Renal pelvis (tissue), 12 donors: ENCODE measurements at places on chromosomes 12 and 14. TPM values are rescaled to one million over a fixed set of nuclear protein-coding genes. Genes with fewer than 3 reads are reported as not detected.

PZP gene
- 0.56 TPM for polyA plus RNA-seq

DNA sequence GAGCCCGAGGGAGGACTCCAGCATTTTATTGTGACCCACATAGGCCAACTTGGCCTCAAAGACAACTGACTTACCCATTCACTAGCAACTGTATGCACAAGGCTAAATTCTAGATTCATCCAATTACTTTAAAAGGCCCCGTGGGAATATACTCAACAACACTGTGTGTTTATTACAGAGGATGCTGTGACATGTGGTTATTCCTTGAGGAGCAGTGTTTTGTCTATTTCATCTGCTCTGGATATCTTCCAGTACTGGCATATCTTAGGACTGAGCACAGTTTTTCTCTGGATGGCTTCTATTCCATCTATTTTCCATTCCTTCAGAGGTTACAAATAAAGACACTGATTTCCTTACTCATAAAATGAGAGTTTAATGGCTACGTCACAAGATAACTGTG, 87.2 kb upstream of the KRAS start:
- no peak for DNase-seq

SLC41A2 gene
- polyA plus RNA-seq, result 4.9 TPM

DNA sequence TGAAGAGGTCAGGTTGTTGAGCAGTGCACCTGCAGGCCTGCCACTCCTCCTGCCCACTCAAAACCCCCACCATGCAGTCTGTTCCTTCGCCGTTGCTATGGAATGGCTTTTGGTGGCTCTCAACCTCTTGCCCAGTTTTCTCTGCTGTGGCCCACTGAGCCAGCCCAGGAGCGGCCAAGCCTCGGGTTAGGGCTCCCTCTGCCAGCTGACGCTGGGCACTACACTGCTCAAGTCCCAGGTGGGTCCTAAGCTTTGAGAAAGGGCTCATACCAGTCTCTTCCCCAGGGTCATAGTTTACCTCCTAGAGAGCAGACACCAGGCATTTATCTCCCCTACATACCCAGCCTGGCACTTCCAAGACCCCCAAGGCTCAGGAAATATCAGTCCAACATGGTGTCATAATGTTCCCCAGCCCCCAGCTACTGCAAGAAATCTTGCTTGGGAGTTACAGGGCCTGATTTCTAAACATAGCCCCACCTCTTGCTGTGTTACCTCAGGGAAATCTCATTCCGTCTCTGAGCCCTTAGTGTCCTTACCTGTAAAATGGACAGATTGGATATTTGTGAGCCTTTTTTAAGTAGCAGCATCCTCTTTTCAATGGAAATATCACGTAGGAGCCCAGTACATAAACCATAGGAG, 59.4 kb downstream of the TSPAN11 start:
- DNase-seq, result peak; percentile 41

GRCh38 chr14:38125481-38126037, 82.1 kb upstream of the SSTR1 start:
- peak; percentile 75 for DNase-seq

DNA sequence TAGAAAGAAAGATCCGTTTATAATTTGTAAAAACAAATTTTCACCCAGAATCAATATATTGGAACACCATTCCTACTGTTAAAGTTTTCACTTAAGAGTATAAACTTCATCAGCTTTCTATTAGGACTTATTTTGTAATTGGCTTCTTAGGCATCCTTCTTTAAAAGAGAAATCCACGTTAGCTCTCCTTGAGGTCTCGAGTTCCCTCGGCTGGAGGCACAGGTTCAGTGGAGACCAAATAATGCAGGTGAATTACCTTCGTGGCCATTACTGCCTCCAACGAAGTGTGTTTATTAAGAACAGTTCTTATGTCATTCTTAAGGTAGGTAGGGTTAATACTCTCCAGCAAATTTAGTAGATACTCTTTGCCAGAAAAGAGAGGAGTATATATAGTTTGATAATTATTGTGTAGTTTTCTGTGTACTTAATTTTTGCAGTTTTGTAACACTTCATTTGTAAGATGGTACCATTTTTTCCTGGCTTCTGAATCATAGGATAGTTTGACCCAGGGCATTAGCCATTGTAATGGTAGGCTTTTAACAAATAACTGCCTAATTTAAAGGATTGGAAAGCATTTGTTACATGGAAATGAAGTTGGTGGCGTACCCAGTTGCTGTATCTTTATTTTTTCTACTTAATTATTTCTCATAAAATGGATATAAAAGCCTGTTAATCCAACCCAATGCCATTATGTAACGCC, 2.2 kb downstream of the CALM1 start:
- no peak for DNase-seq

ATF7 gene
- 47.4 TPM for polyA plus RNA-seq

ING4 gene
- 119 TPM for polyA plus RNA-seq

GRCh38 chr14:75318353-75318752, 39.7 kb downstream of the FOS start:
- DNase-seq, result no peak

CCDC175 gene
- polyA plus RNA-seq, result 0.60 TPM

DNA sequence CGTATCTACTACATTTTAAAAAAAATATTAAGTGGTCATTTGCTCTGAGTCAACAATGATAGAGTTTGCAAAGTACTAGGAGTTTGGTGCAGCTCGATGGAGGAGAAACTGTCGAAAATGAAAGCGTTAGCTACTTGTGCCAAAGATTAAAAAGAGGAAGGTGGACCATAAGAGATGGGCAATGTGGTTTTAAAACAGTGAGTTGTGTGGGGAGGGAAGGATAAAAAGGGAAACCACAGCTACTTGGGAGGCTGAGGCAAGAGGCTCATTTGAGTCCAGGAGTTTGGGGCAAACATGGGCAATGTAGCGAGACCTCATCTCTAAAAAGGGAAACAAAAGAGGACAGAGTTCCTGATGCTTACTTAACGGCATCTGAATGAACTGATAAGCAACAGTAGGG, 18.2 kb upstream of the STRAP start:
- DNase-seq, result no peak

DNA sequence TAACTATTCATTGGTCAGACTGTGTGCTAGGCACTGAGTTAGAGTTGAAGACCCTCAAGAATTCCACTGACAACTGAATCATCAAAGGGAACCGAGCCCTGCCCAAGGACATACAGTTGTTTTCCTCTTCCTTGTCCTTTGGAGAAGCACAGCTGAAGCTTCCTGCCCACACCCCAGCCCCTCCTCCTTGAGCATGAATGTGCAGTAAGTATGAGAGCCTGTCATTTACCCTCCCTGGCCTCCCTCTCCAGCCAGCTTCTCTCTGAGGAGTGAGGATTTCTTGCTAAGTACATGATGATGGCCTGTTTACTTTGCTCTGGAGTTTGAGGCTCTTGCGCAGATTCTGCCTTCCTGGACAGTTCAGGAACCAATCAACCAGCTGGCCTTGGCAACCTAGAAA, 235.2 kb downstream of the CACNA1C start:
- DNase-seq, result no peak

DNA sequence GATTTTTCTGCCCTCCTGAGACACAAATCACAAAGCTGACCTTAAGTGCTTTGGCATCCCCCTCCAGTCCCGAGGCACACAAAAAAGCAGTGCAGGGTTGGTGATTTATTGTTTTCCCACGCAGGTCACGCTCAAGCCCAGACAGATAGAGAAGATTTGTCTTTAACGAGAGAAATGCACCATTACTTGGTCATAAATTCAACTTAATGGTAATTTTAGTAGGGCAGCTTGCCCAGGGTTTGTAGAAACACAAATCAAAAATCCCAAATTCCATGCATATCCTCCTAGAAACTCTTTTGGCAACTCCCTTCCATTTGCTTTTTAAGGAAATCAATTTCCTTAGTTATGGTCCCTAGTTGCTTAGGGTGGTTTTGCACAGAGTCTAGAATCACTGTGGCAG, 132.6 kb downstream of the IGF1 start:
- no peak for DNase-seq

- no peak for DNase-seq
Measured at GRCh38 chr12:37547611-37548010, 769.0 kb upstream of the ALG10B start.

KRT82 gene
- polyA plus RNA-seq, result not detected

DNA sequence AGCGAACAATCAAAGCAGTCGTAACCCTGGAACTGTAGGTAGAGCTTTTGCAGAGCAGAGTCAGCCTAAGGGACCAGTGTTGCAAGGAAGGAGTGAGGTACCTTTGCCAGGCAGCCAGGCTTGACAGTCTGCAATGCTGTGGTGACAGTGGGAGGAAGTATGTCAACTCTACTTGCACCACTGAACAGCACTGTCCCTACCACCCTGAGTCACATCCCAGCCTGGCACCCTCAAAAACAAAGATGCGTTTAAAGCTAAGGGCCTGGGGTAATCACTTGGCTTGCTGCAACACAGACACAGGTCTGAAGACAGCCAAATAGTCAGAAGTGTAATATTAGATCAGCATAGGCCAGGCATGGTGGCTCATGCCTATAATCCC, 141.9 kb downstream of the DPF3 start:
- no peak for DNase-seq

PLXNC1 gene
- 6.8 TPM for polyA plus RNA-seq

DNA sequence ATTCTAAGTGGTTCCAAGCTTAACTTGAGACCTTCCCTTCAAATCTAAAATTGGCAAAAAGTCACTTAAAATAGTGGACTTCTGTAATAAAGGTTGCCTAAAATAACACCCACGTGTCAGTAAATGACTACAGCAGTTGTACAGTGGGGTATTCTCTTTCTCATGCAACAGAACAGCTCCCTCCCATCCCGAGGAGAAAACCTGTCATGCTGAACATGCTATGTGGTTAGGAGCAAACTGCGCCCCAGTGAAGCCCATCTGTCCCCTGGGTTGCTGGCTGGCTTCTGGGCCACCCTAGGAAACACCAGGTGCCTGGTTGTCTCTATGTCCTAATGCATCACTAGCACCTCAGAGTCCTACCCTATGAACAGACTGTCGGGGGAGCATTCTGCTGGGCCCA, 2.7 kb downstream of the BTBD6 start:
- DNase-seq, result no peak

POMT2 gene
- polyA plus RNA-seq, result 54.2 TPM

- no peak for DNase-seq
Measured at GRCh38 chr12:16012117-16012516, 101.0 kb downstream of the DERA start.

GRCh38 chr12:51752234-51752889, 96.2 kb downstream of the FIGNL2 start:
- peak; percentile 73 for DNase-seq

SPRYD3 gene
- polyA plus RNA-seq, result 18.2 TPM

- DNase-seq, result no peak
Measured at GRCh38 chr14:92690171-92691011, 58.0 kb downstream of the LGMN start.

ABCC9 gene
- 23.9 TPM for polyA plus RNA-seq

- no peak for DNase-seq
Measured at GRCh38 chr14:52015411-52016030, 26.2 kb downstream of the RTRAF start.

DNA sequence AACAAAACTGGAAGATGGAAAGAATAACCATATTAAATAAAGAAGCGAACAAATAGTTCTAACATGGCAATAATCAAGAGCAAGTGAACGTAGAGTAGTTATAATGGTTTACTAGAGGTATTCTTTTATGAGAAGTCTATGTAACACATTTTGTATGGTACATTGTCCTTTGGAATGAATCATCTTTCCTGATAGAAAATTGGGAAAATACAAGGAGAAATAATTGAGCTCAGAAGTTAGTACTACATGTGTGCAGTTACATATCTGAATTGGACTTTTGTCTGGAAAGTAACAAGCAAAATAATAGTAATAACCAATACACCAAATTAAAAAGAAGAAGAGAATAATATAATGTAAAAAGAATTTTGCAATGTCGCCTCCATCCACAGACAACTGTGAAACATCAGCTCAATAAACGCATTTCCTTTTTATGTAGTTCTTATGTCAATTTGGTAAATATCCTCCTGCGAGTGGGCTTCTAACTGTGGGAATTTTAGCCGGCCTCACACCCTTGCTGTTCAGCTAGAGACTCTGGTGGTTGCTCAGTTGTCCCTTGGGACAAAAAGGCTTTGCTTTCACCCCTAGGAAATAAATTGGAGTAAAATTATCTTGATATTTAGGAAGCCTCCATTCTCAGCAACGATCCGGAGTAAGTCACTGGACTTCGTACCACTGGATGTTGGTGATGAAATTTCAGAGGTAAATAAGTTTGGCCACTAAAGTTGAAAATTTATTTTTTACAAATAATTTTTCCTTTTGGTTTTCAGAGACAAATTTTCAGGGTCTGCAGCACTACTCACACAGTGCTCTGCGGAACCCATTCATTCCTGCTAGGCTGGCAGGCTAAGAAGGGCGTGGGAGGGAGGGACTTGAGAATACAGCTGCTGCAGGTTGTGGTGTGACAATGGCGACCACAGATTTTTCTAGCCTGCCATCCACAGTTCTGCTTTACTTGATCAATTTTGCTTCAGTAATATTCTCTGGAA, 1.1 kb upstream of the TUBA1A start:
- no peak for DNase-seq

- no peak for DNase-seq
Measured at GRCh38 chr12:15634010-15634683, 155.0 kb downstream of the EPS8 start.

ADAM21 gene
- 1.1 TPM for polyA plus RNA-seq

DNA sequence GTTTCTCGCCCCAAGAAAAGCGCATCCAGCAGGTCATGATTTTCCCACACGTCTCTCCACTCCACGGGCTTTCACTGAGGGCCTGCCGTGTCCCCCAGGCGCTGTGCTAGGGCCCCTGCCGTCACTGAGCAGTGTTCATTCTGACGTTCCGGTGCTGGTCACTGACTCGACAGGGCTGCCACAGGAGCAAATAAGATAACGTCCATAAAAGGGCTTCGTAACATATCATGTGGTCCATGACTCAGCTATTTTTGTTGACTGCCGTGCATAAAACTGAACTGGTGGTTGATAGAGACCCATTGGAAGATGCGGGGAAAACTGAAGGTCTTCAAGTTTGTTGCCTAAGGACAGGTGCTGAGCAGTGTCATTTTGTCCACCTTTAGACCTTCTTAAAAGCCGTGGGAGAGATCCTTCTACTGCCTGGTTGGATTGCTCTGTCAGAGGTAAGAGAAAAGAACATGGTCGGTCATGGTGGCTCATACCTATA, 46.3 kb downstream of the ADGRD1 start:
- DNase-seq, result no peak

GRCh38 chr12:109731231-109731731, 17.7 kb downstream of the FAM222A start:
- DNase-seq, result no peak

DNA sequence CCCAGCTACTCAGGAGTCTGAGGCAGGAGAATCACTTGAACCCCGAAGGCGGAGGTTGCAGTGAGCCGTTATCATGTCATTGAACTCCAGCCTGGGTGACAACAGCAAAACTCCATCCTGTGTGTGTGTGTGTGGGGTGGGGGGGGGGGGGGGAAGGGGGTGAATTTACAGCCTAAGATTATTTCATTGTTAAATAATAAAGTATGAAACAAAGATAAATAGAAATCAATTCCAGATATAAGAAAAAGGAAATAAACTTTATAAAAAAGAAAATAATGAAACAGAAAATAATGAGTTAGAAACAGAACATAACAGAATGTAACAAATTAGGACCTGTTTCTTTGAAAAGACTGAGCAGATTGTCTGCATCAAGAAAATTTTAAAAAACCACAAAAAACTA, 83.5 kb downstream of the INSM2 start:
- DNase-seq, result no peak
